ENCODE measurements at places on chromosomes 4 and X. TPM values are rescaled to one million over a fixed set of nuclear protein-coding genes. Genes with fewer than 3 reads are reported as not detected.

DNA sequence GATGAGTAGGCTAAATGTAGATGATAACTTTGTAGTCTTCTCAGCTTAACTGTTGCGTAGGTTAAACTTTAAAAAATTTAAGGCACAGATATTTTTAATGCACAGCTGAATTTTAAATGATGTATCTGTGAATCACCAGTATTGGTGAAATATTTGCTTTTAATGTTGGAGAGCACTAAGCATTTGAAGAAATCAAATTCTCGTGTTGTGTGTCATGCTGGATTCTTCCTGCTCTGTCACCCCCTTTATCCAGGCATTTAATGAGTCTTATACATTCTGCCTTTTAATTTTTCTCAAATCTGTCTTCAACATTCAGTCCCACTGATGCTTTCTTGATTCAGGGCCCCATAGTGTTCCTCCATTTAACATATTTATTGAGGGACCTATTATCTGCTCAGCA is 76.7 kb downstream of the SLC4A4 start:
- no peaks in the 10 kb centered on the region for H3K4me1 ChIP-seq
- peaks cover 5% of the 10 kb centered on the region for H3K27me3 ChIP-seq
- H3K27ac ChIP-seq, result no peak overlapping the region

DNA sequence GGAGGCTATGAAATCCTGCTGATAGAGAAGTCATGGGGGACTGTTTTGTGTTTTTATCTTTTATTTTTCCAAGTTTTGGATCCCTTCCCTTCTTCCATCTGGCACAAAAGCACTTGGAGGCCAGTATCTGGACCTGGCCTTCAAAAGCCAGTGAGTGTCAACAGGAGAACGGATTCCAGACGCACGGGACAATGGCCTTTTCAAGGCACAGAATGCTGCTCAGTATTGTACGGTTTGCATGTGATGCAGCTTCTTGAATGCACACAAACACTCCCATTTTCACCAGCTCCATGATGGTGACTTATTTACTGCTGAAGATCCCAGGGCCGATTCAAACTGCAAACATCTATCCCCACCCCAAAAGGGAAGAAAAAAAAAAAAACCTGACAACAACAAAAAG is 145.4 kb downstream of the CPEB2 start:
- H3K27me3 ChIP-seq, result no peaks in the 10 kb centered on the region
- peaks cover 40% of the 10 kb centered on the region for H3K4me1 ChIP-seq

GRCh38 chr4:67874986-67875385 is 8.8 kb downstream of the TMPRSS11D start:
- DNase-seq, result no peak
- no peaks in the 10 kb centered on the region for H3K36me3 ChIP-seq
- peaks cover 3% of the 10 kb centered on the region for H3K4me1 ChIP-seq
- no peaks in the 10 kb centered on the region for H3K27me3 ChIP-seq
- H3K27ac ChIP-seq, result no peak overlapping the region
- no peak overlapping the region for H3K4me3 ChIP-seq

DNA sequence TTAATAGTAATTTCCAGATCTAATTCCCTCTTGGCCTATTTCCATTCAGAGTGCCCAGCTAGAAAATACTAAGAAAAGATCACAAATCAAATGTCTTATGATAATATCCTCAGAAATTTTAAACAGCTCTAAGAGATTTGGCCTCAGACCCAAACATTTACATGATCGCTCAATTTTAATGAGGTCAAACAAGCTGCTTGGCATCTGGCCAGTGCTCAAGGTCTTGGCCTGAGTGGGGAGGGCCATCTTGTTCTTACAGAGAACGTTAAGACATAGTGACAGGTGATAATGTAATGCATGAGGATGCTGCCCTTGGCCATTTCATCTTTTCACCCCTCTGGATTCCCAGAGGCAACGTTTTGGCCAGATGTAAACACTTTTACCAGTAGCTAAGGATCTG is 159.2 kb upstream of the SLC7A11 start:
- peaks cover 20% of the 10 kb centered on the region for H3K4me1 ChIP-seq
- H3K27me3 ChIP-seq, result peaks cover 14% of the 10 kb centered on the region
- H3K36me3 ChIP-seq, result 0 out of 2 replicates have a peak, but pooled peaks cover 2% of the 10 kb centered on the region
- H3K27ac ChIP-seq, result no peak overlapping the region

DNA sequence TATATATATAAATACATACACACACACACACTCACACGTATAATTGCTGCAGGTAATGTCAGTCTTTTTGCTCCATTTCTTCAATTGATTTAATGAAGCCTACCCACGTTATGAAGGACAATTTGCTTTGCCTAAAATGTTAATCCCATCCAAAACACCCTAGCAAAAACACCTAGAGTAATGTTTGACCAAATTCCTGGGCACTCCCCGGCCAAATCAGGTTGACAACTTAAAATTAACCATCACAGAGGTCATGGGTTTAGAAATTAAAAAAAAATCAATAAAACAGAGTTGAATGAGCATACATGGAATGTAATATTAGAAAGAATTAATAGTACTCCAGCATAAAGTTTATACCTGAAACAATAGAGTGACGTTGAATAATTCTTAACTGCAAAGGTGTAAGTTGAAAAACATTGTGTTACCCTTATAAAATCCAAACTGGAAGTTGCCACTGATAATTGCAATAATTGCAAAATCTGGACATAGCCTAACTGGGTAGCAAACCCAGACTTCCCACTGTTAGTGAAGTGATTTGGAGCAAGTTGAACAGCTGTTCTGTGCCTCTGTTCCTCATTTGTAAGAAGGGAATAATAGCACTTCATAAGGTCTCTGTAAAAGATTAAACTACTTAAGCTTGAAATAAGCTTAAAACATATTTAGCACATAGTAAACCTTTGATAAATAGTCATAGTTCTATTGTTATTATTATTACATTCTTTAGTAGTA is 2120.5 kb downstream of the PCDH7 start:
- no peaks in the 10 kb centered on the region for H3K27me3 ChIP-seq
- H3K36me3 ChIP-seq, result no peaks in the 10 kb centered on the region
- no peak for DNase-seq
- H3K4me1 ChIP-seq, result no peaks in the 10 kb centered on the region
- no peak overlapping the region for H3K4me3 ChIP-seq

DNA sequence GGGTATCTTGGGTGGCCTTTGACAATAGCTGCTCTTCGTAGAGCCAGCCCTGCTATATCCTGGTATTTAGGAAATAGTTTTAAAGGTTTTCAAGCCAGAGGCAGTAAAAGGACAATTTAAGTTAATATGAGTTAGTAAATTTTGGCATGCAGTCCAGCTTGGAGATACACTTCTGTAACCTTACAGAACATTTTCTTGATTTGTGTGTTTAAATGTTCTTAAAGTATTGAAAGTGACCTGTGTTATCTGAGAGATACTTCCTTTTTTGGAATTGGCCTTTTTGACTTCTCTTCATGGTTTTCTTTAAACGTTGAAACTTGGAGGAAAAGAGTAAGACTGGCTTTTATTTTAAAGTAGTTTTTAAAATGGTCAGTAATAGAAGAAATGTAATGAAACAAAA is 25.5 kb downstream of the PDLIM5 start:
- no peak overlapping the region for H3K4me3 ChIP-seq
- no peaks in the 10 kb centered on the region for H3K36me3 ChIP-seq
- peaks cover 55% of the 10 kb centered on the region for H3K4me1 ChIP-seq
- peak overlapping the region; percentile 88 for H3K27ac ChIP-seq
- no peaks in the 10 kb centered on the region for H3K27me3 ChIP-seq

- peaks cover 4% of the 10 kb centered on the region for H3K4me1 ChIP-seq
- no peak overlapping the region for H3K27ac ChIP-seq
- no peaks in the 10 kb centered on the region for H3K27me3 ChIP-seq
- no peaks in the 10 kb centered on the region for H3K36me3 ChIP-seq
- no peak overlapping the region for H3K4me3 ChIP-seq
- DNase-seq, result no peak
Measured at GRCh38 chr4:172758586-172759340, 409.8 kb upstream of the GALNT7 start.

GRCh38 chrX:1902901-1903235 is 288.0 kb downstream of the ASMT start:
- 0 out of 2 replicates have a peak, but pooled peaks cover 3% of the 10 kb centered on the region for H3K36me3 ChIP-seq
- peaks cover 8% of the 10 kb centered on the region for H3K4me1 ChIP-seq
- H3K27ac ChIP-seq, result no peak overlapping the region
- H3K4me3 ChIP-seq, result no peak overlapping the region

Gene SSX4B
- total RNA-seq, result not detected

GRCh38 chr4:15882675-15883086 is 55.9 kb downstream of the FGFBP1 start:
- no peak overlapping the region for H3K4me3 ChIP-seq
- peaks cover 7% of the 10 kb centered on the region for H3K36me3 ChIP-seq
- DNase-seq, result peak; percentile 44

GRCh38 chrX:40096395-40097091 is 1.2 kb downstream of the BCOR start:
- H3K4me3 ChIP-seq, result peak overlapping the region; percentile 90
- H3K27me3 ChIP-seq, result peaks cover 17% of the 10 kb centered on the region
- DNase-seq, result no peak
- no peak overlapping the region for H3K27ac ChIP-seq
- peaks cover 8% of the 10 kb centered on the region for H3K36me3 ChIP-seq
- H3K4me1 ChIP-seq, result peaks cover 25% of the 10 kb centered on the region

Gene HMGB3
- 312 TPM for total RNA-seq

GRCh38 chr4:11537846-11538245 is 109.2 kb upstream of the HS3ST1 start:
- DNase-seq, result no peak
- no peak overlapping the region for H3K4me3 ChIP-seq
- H3K4me1 ChIP-seq, result peaks cover 4% of the 10 kb centered on the region
- H3K27ac ChIP-seq, result no peak overlapping the region

DNA sequence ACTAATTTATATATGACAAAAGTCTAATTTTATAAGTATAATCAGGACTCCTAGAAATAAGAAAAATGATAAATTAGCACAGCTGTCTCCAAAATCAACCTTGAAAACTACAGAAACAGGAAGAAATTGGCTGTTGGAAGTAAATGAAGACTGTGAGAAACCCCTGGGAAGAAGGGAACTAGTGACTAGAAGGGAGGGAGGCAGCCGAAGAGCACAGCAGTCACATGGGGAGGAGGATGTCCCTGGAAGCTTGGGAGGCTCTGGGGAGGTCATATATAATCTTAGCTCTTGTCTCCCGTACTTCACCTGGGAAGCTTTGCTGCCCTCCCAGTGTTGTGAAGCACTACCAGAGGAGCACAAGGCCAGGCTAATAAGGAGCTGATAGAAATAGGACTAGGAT is 8.9 kb upstream of the TMA16 start:
- H3K4me3 ChIP-seq, result no peak overlapping the region
- no peaks in the 10 kb centered on the region for H3K4me1 ChIP-seq
- H3K27ac ChIP-seq, result no peak overlapping the region
- DNase-seq, result no peak
- no peaks in the 10 kb centered on the region for H3K27me3 ChIP-seq
- H3K36me3 ChIP-seq, result no peaks in the 10 kb centered on the region

DNA sequence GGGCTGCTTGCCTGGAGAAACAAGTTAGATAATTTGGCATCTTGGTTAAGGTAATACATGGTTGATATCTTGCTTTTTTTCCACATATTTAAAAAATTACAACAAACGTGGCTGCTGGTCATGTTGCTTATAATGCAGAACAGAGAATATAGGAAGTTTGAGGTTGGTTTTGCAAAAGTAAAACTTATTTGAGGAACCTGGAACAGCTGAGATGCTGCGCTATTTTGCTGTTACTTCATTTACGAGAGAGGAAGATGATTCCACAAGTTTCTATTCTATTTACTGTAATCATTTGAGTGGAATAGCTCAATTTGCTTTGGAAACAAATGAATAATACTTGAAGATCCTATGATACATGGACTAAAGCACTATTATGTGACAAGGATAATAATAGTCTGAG is 118.9 kb downstream of the TMA16 start:
- H3K36me3 ChIP-seq, result no peaks in the 10 kb centered on the region
- H3K27ac ChIP-seq, result no peak overlapping the region
- no peak overlapping the region for H3K4me3 ChIP-seq
- no peak for DNase-seq

GRCh38 chr4:184169225-184169867 is 48.3 kb downstream of the ENPP6 start:
- no peak overlapping the region for H3K4me3 ChIP-seq
- no peak overlapping the region for H3K27ac ChIP-seq
- H3K27me3 ChIP-seq, result peaks cover 8% of the 10 kb centered on the region
- peaks cover 59% of the 10 kb centered on the region for H3K4me1 ChIP-seq
- H3K36me3 ChIP-seq, result no peaks in the 10 kb centered on the region
- no peak for DNase-seq

DNA sequence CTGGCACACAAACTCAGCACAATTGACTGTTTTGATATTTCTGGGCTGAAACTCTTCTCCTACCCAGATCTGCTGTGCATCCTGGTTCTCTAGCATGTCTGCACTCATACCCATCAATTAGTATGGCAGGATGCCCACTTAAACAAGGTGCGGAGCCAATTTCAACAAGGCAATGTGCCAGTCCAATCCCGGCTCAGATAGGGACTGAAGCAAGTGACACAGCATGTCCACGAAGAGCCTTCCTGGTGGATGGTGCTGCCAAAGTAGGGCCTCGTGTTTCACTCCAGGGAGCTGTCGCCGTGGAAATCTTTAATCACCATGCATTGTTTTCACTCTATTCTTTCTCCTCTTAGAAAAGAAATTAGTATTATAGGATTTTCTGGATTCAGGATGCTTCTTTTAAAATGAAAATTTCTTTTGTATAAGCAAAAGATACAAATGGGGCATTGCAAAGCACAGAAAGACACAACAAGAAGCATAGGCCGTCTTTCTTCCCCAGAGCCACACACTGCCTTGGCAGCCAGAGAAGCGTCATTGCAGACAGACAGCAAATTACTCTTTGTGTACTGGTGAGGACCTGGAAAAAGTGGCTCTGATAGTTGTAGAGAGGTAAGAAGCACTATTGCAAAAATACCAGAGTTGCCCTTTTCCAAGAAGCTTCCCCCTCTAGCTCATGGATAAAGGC is 40.6 kb upstream of the LSM6 start:
- no peaks in the 10 kb centered on the region for H3K36me3 ChIP-seq
- peaks cover 11% of the 10 kb centered on the region for H3K4me1 ChIP-seq
- no peak overlapping the region for H3K27ac ChIP-seq
- H3K4me3 ChIP-seq, result no peak overlapping the region

Gene FRAS1
- total RNA-seq, result 78.1 TPM

Measured in WTC11 (cell line).